ENCODE measurements at places on chromosomes 12 and 14.

DNA sequence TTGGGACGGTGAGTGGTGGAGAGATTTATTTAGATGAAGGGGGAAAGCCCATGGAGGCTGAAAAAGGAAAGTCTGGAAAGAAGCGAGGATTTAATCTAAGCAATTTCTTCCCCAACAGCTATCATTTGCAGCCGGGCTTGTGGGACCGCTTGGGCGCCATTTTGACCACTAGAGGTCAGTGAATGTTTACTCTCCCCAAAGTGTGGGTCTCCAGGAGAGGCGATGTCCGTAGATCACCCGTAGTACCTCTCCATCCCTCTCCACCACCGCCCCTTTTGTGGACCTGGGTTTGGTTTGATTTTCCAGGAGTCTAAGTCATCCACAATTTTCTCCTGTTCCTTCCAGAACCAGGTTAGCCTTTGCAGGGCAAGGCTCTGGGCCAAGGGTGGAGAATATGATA lies 91.2 kb upstream of the PARP11 start:
- no peak for DNase-seq

DNA sequence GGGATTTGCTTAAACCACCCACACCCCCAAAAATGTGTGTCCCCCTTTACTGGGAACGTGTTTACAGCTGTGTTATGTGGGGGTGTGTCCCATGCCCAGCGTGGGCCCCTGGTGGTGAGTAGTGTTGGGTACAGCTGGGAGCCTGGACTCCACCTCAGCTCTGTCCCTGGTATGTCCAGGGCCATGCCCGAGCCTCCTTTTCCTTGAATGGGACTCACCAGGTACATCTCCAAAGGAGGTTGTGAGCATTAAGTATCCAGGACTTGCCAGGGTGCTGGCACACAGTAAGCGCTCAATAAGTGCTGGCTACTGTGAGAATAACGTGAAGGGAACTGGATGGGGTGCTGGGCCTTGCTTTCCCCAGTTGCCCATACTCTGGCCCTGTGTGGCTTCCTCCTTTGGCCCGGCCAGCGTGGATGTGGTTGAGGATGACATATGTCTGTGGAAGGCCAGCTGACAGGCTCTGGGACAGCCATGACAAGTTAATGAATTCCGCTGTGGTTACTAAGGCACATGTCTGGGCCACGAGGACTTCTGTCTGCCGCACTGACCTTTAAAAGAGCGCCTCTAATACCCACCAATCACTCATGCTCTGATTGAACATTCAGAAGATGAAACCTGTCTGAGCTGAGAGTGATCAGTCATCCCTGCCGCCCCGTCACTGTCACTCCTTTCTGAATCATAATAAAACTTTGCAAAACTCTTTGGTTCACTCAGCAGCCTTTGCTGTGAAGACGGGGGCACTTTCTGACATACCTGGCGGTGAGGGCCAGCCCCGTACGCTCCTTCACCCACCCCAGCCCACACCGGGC lies 74.7 kb downstream of the DIO3 start:
- DNase-seq = no peak

DNA sequence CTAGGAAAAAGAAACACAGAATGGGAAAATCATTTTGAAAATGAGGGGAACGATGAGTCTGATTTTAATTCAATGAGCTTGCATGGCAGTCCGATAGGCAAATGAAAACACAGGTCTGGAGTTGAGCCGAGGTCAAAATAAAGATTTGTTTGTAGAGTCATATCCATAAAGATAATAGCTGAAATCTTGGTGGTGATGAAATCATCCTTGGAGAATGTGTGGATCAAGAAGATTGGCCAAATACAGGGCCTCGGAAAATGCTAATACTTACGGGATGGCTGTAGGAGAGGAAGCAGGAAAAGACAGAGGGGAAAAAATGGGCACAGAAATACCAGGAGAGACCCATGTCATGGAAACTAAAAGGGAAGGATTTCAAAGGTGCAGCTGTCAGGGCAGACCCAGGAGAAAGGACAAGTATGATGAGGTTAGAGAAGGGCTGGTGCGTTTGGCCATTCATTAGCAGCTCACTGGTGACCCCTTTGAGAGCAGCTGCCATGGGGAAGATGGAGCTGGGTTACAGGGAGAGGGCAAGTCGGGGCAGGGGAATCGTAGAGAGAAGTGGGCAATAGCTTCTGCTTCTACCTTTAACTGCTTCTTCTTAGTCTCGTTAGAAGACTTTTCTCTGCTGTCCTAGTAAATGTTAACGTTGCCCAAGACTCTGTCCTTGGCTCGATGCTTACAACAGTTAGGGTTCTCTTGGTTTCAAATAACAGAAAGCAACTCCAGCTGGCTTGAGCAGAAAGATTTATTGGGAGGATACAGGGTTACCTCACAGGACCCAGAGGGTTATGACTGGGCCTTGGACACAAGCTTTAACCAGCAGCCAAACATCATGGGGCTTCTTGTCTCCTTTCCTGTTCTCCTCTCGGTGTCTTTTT lies 161.8 kb downstream of the EFCAB11 start:
- DNase-seq = peak; percentile 24

GRCh38 chr12:124509676-124510300 lies 57.6 kb downstream of the NCOR2 start:
- DNase-seq = peak; percentile 86

DNA sequence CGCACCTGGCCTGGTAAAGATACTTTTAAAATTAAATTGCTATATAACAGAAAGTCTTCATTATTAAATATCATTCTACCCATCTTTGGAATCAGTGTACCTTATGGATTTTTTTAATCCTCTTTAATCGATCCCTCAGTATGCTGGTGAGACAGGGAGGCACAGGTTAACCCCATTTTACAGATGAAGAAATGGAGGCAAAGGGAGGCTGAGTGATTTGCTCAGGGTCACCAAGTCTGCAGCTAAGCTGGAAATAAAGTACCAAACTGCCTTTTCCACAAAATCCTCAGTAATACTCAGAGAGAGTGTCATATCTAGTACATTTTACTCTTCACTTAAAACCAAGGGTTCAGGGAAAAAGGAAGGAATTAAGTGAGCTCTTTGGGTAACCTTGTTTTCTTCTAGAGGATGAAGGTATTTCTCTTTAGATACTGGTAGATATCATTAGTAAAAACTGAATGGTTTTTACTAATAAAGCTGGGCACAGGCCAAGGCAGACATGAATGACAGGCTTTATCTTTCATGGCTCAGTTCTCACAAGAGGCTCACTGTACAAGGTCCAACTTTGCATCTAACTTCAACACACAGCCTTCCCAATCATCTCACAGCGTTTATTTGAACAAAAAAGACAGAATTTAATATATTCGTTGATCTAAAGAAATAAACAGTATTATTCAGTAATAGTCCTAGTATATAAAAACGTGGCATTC lies 35.3 kb upstream of the TTC7B start:
- no peak for DNase-seq
